ENCODE measurements at places on chromosomes 1 and 21.
A peak's percentile ranks its signal among the peaks of the same experiment; 100 is the strongest.

DNA sequence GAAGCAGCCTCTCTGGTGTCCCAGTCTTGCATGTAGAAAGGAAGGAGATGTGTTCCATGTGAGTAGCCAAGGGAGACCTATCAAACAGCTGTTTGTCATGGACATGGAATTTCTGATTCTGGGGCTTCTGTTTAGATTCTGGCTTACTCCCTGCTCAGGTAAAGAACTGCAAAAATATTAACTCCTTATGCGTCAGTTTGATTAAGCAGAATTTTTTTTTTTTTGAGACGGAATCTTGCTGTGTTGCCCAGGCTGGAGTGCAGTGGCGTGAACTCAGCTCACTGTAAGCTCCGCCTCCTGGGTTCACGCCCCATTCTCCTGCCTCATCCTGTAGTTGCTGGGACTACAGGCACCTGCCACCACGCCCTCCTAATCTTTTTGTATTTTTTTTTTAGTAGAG lies 6.8 kb downstream of the ARV1 start:
- no peak for DNase-seq

DNA sequence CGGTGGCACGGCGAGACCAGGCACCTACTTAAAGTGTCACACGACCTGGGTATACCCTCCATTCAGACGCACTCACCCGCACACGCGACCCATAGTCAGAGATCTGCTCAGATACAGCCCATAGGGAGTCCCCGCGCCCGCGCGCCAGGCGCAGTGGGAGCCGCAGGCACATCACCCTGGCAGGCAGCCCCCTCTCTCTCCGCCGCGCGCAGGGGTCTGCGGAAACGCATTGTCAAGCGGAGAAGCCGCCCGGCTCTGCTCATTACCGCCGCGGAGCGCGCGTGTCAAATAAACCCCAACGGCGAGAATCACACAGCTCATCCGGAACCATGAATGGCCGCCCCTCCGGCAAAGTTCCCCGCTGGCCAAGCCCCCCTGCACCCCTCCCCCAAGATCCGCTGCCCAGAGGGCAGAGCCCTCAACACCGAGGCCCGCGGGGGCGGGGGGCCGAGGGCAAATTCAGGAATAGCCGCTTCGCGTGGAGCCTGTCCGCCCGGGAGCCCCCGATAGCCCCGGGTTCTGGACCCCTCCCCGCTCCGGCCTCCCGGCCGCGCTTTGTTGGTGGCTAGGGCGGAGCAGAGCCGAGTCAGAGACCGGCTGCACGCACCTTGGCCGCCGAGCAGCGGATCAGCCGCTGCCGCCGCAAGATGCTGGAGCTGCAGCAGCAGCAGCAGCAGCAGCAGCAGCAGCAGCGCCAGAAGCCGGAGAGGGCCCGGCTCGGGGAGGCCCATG lies 522 bp downstream of the LRP8 start:
- DNase-seq, result no peak

DNA sequence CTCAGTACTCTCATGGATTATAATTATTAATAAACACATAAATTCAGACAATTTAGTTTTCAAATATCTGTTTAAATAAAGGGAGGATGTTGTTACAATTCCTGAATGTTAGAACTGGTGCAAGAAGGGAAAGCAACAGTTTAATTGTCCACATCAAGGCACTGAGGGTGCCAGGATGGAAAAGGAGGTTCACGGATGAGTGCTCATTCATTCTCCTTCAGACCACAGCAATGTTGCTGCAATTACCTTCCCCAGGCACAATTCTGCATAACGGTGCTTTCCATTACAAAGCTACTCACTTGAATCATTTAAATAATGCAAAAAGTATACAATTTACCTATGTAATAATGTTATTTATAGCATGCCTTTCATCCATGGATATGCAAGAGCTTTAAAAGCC lies 52.3 kb upstream of the COG2 start:
- DNase-seq, result no peak

DNA sequence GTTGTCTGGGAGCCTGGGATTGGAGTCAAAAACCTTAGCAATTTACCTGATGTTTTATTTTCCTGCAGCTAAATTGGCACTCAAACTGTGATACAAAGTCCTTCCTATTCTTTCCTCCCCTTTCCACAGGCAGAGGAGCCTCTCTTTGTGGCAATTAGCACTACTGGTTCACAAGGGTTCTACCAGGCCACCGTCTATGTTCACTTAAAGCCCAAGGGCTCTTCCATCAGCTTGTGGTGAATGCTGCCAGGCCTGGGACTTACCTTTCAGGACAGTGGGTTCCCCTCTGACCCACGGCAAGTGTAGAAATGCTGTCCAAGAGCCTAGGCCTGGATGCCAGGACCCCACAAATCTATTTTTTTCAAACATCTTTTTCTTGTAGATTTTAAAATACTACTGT lies 251.9 kb upstream of the B3GALT2 start:
- DNase-seq, result no peak

GRCh38 chr1:21161842-21162241 lies 14.9 kb downstream of the EIF4G3 start:
- no peak for DNase-seq

DNA sequence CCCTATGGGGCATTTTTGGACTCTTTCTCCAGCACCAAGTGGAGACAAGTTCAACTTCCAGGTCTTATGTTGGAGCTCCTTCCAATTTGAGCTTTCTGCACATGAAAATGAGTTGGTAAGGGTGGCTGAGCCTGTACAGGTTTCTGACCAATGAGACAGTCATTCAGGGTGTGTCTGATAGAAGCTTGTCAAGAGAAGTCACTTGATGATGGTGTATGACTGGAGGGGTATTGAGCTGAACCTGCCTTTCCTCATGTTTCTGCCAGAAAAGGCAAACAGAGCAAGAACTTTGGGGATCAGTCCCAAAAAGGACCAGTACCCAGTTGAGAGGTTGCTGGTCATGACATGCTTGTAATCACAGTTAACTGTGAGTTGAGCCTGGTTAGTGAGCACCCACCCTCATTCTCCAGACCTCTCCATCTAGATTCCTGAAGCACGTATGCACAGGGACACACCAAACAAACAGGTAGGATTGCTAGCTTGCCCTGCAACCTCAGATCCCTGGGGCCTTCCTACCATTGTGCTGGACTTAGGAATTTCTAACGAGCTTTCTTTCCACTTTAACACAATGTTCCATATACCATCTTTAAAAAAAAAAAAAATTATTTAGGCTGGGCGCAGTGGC lies 26.6 kb downstream of the FAM89A start:
- DNase-seq, result no peak

DNA sequence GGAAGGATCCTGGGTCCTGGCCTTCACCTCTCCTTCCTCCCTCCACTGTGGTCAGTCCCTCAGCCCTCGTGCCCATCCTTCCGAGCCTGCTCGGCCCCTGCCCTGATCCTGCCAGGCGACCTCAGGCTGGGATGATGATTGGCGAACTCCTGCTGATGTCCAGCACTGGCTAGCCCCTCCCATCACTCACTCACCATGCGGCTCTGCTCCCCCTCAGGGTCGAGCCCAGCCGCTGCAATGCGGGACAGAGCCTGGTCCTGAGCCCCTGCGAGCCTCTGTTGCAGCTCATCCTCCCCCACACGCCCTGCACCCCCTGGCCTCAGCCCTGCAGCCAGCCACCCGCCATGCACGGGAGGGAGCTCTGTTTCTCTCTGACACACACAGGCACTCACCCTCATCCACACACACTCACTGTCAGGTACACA lies 100.2 kb downstream of the DMRTB1 start:
- no peak for DNase-seq

GRCh38 chr1:42380586-42381279 lies at the start of gene RIMKLA:
Gene RIMKLA, plus strand, starts transcription at chr1:42380792. Its CDS starts 143 bp downstream, at chr1:42380935.
- DNase-seq, result peak; percentile 93

DNA sequence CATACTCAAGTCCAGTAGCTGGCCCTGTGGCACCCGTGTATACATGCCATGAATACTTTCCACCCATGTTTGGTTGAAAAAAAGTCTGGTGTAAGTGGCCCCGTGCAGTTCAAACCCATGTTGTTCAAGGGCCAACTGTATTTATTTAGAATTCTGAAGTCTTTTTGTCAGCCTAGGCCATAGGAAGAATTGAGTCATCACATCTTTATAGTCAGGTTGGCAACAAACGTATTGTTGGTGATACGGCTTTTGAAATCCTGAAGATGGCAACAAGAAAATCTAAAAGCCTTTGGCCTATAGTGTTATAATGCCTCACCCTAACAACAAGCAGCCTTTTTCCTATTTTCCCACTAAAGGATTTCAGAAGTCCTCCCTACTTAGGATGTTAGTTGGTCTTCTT lies 363.6 kb downstream of the PLPP3 start:
- no peak for DNase-seq

DNA sequence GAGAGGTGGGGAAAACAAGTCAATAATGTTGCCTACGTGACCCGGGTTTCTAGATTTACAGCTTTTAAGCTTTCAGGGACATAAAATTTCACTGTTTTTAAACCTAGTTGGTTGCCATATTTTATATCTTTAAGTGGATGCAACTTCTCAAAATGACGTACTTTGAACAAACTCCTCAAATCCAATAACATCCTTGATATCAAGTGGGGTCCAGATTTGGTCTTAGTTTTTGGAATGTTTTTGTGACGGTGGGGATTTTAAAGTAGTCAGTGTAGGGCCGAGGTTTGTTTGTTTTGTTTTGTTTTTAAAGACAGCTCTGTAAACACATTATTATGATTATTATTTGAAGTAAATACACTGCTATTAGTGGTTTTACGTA lies 453 bp downstream of the CDKN2C start:
- DNase-seq, result no peak

DNA sequence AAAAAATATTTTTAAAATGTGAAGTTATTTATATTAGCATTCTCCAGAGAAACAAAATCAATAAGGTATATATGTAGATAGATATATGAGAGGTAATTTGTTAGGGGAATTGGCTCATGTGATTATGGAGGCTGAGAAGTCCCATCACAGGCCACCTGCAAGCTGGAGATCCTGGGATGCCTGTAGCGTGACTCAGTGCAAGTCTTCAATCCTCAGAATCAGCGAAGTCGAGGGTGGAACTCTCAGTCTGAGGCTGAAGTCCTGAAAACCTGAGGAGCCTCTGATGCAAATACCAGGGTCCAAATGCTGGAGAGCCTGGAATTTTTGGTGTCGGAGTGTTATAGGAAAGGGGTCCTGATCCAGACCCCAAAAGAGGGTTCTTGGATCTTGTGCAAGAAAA lies 658.5 kb downstream of the USP25 start:
- DNase-seq, result no peak

GRCh38 chr1:222749927-222750326 lies 12.9 kb downstream of the FAM177B start:
- peak; percentile 44 for DNase-seq

GRCh38 chr1:40132383-40133311 lies 28.5 kb upstream of the RLF start:
- DNase-seq, result no peak

DNA sequence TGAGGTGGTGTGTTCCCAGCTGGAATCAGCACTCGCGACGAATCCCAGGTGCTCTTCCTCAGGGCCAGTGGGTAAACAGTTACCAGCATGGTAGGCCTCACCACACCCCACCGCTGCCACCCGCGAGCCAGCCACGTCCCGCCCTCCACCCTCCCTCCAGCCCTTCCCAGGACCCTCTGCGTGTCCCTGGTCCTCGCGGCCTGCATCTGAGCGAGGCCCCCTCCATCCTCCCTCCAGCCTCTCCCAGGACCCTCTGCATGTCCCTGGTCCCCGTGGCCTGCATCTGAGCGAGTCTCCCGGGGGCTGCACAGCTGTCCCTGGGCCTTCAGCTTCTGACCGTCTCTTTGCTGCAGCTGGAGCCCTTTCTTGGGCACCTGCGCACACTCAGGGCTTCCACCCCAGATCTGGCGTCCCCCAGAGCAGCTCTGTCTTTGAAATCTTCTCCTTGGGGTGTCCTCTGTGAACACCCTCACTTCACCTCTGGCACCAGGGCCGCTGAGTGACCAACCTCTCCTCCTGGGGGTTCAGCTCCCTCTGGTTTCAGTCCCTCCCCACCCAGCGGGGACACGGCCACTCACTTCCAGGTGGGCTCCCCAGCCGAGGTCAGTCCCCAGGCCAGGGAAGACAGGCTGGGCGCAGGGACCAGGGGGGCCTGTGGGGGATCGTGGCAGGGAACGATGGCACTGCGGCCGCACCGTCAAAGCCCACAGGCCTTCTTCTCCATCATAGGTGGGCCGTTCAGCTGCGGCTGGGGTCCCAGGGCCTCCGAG lies 57.8 kb upstream of the COL6A2 start:
- DNase-seq, result no peak

DNA sequence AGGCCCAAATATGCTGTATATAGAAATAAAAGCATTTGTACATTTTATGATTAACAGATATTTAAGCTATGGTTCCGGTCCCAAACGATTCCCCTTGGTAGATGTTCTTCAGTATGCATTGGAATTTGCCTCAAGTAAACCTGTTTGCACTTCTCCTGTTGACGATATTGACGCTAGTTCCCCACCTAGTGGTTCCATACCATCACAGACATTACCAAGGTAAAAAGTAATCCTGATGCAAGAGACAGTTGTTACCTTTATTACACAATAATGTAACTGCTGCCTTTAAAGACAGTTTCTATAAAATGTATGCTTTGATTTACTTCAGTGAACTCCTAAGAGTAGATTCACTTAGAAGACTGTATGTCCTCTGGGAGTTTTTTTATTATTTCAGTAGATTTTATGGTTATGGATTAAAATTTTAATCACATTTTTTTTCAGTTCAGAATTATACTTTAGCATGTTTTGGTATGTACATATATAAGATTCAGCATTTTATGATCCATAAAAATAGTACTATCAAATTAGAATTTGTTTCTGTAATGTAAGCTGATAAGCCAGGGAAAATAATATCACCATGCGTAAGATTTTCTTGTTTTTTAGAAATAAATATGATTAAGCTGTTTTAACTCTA lies 96.5 kb downstream of the USP25 start:
- peak; percentile 22 for DNase-seq

GRCh38 chr1:20028125-20028524 lies 41.9 kb upstream of the PLA2G5 start:
- no peak for DNase-seq

- no peak for DNase-seq
These were observed 142.8 kb upstream of the DNAH14 start for GRCh38 chr1:224786533-224787250.

- DNase-seq, result no peak
These were observed 16.0 kb upstream of the LRIG2 start for GRCh38 chr1:113057006-113057405.

GRCh38 chr1:222009105-222009730 lies 267.3 kb upstream of the DUSP10 start:
- DNase-seq, result no peak

DNA sequence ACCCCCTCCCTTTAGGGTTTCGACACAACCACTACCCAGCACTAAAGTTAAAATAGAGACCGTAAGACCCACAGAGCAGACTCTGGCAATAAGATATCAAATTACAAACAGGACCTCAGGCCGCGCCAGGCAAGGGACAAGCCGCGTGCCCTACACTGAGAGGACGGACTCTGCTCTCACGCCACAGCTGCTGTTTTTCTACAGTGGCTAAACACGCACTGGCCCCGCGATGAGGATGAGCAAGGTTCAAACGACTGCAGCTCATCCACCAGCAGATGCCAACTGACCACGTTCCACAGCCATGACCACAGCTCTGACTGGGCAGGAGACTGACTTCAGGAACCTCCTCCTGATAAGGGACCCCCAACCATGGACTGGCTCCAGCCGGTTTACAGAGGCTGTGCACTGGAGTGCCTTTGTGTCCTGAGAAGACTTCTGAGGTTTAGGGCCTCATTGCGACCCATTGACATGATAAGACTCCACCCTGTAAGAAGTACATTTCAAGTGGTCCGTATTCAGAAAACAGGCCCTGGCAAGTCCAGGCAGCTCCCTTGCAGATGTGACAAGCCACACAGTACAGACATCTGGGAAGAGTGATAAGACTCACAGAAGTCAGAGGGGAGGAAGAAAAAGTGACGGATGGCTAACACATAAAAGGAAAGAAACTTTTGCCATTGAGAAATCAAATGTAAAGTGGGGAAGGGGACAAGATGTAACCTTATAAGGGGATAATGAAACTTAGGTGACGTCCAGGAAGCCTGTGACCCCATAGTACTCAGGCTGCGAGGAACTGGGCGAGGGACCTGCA lies 1.5 kb upstream of the KRTAP10-6 start:
- DNase-seq, result no peak

Measured in cerebellum (tissue), 4 donors.